ENCODE measurements at places on chromosomes 2 and 18.

- no peak for DNase-seq
Observed at GRCh38 chr18:3016585-3017297, 3.8 kb upstream of the LPIN2 start.

DNA sequence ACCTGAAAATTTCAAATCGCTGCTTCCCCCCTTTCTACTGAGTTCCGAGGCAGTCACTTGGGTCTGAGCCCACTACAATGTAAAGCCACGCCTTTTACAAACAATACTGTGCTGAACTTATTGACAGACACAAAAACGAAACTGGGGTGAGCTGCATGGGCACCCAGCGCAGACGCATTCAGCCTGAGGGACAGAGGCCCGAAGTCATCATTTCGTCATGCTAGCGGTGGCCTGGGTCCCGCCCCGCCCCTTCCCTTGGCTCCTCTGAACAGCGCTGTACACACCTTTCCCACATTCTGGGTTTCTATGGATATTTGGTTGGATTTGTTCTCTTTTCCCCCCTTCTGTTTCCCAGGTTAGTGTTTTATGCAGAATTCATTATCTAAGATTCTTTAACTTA, 71.7 kb downstream of the EIPR1 start:
- no peak for DNase-seq

DNA sequence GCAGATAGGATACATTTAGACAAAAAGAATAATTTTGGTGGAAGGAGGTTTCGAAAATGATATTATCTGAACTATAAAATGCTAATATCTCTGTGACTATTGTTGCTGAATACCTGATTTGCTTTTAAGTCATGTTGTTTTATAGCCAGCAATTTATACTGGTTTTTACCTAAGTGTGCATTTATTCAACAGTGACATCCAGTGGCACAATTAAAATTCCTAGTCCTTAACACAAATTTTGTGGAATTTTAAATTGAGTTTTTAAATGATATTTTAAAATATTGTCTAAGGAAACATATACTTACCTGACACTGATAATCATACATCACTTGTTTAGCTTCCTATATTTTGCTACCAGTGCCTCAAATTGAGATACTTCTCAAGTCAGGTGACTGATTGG, 144.8 kb downstream of the ARHGAP28 start:
- DNase-seq = no peak

- no peak for DNase-seq
Observed at GRCh38 chr18:25469489-25469888, 117.5 kb upstream of the ZNF521 start.

- no peak for DNase-seq
Observed at GRCh38 chr2:163692611-163693482, 43.0 kb downstream of the FIGN start.

Measured in NCI-H2171 (cell line).